ENCODE measurements at places on chromosomes 2 and 18.

DNA sequence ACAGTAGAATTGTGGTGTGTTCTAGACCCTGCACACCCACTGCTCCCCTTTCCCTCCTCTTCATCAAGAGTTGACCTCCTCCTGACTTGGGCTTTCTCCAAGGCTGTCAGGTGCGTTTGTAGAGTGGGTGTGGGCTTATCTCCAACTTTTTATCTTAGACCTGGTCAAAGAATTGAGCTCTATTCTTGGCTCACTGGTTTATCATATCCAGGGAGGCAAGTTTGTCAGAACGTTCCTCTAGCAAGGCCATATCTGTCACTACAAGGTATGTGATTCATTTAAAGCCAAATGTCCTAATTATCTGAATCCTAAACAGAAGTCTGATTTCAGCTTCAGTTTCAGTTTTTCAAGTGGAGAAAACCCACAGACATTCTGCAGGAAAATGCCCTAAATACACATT, 117.1 kb upstream of the MGAT5 start:
- peak; percentile 55 for DNase-seq

GRCh38 chr2:231370749-231371429, 24.6 kb upstream of the B3GNT7 start:
- no peak for DNase-seq

DNA sequence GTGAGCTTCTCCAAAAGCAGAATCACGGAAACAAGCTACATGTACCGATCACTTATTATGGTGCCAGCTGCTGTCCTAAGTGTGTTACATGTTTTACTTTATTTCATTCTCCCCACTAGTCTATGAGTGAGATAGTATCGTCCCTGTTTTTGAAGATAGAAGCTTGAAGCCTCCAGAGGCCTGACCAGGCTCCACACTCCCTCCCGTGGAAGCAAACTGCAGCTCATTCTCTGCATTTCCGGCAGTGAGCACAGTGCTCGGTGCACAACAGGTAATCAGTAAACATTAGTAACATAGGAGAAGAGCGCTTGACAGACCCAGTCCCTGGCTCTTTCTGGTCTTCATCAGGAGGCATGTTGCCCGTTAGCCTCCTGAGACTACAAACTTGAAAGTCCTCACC, 72.9 kb downstream of the ZBTB7C start:
- DNase-seq = no peak

DNA sequence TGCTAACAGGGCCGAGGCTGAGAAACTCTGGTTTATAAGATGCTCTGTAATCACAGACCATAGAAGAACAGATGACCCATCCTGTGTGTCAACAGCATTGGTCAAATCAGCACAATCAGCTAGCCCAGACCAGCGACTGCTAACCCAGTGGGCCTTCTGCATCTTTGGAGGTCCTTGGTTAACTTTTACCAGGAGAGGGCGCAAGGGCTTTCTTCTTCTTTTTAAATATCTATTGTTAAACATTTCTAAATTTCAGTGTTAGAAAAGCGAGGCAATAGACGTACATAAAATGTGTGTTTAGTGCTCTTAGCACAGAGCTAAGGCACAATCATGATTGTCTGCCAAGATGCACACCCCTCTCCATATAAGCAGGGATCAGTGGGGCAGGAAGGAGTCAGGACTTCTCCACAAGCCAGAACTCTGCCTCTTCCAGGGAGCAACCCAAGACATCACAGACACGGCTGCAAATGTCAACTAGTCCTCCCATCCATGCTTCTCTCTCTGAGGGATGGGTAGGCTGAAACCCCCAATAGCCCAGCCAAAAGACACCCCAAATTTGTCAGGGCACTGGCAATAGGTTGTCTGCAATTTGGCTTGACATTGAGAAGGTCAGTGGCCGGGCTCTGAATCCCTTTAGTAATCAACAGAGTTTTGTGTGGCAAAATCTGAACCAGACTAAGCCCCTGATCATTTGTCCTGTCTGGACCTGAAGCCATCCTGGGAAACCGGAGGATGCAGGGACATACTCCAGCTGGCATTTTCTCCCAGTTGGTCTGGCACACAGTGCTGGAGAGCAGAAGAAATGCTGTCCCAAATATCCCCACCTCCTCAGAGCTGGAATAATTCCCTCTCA, 188.2 kb downstream of the BCL2 start:
- DNase-seq = peak; percentile 73
